ENCODE measurements at places on chromosomes 3 and 15. TPM values are rescaled to one million over a fixed set of nuclear protein-coding genes. Genes with fewer than 3 reads are reported as not detected.

FAM81A gene
- 4.2 TPM for total RNA-seq

LRRC31 gene
- total RNA-seq = not detected

DNA sequence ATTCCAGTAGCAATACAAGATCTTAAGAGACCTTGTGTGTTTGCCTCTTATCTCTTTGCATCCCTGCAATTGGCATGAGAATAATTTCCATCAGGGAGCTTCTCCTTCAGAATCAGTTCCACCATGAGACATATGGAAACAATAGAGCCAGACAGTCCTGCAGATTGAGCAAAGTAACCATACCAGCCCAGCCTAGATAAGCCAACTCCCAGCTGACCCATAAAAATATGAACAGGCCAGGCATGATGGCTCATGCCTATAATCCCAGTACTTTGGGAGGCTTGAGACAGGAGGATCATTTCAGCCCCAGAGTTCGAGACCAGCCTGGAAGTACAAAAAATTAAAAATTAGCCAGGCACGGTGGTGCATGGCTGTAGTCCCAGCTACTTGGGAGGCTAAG is 12.7 kb downstream of the CNTN3 start:
- no peak overlapping the region for H3K4me3 ChIP-seq
- peaks cover 2% of the 10 kb centered on the region for H3K27me3 ChIP-seq
- no peak for DNase-seq

DNA sequence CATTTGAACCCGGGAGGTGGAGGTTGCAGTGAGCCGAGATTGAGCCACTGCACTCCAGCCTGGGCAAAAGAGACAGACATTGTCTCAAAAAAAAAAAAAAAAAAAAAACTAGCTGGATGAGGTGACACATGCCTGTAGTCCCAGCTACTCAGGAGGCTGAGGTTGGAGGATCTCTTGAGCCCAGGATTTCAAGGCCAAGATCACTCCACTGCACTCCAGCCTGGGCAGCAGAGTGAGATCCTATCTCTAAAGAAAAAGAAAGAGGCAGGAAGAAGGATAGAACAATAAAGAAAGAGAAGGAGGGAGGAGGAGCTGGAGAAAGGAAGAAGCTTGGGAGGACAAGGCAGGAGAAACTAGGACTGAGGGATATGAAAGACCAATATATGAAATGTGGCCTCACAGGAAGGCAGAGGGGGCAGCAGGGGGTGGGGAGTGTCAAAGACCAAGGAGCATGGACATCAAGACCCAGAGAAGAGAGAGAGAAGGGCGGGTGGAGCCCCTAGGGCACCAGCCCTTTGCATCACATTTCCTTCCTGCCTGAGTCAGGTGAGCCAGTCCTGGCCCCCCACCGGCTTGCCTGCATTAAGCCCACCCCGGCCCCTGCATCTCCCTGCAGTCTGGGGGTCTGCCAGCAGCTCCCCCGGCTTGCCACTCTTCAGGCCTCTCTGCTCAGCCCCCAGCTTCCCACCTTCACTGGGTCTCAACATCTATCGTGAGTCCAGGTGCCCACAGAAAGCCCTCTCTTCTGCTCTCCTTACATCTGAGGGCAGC is 11.5 kb downstream of the IGDCC3 start:
- peaks cover 73% of the 10 kb centered on the region for H3K4me1 ChIP-seq
- no peaks in the 10 kb centered on the region for H3K27me3 ChIP-seq
- no peaks in the 10 kb centered on the region for H3K36me3 ChIP-seq

DNA sequence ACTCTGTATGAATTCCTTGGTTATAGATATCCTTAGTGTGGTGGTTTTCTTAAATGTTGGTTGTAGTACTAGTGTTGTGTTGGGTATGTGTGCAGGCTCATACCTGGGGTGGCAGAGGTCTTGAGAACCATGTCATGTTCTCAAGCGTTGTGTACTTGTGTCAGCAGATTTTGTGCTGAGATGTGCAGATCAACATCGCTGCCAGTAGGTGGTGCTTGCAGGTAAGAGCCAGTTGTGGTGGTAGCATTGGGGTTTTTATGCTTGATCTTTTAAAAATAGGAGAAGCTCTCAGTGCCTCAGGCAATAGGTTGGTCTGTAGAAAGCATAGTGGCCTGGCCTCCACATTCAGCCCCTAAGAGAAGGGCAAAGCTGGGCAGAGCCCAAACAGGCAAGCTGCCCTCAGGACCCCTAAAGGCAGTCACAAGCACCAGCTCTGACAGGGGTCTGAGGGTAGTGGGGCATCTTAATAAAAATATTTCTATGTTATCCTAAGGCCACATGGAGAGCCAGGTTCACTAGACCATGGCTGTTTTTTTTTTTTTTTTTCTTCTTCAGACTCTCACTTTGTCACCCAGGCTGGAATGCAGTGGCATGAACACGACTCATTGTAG is 164.0 kb downstream of the IL20RB start:
- no peak overlapping the region for H3K27ac ChIP-seq
- H3K36me3 ChIP-seq = no peaks in the 10 kb centered on the region
- H3K27me3 ChIP-seq = peaks cover 21% of the 10 kb centered on the region

LRRC2 gene
- total RNA-seq = 0.12 TPM

DNA sequence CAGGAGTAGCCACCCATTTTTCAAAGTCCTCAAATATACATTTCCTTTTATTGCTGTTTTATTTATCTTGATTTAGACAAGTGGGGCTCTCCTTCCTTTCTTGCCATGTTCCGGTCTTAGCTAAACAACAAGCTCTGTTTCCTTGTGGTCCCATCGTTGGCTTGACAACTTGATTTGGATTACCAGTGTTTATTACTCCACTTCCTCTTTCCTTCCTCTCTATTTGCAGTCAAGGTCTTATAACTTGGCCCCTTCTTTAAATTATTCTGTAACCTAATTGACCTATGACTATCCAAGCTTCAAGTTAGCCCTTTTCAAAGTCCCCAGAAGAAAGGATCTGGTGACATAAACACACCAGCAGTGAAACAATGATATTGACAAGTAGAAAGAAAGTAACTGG is 130.6 kb upstream of the STT3B start:
- H3K27ac ChIP-seq = no peak overlapping the region
- DNase-seq = no peak
- H3K27me3 ChIP-seq = no peaks in the 10 kb centered on the region
- H3K4me3 ChIP-seq = no peak overlapping the region

DNA sequence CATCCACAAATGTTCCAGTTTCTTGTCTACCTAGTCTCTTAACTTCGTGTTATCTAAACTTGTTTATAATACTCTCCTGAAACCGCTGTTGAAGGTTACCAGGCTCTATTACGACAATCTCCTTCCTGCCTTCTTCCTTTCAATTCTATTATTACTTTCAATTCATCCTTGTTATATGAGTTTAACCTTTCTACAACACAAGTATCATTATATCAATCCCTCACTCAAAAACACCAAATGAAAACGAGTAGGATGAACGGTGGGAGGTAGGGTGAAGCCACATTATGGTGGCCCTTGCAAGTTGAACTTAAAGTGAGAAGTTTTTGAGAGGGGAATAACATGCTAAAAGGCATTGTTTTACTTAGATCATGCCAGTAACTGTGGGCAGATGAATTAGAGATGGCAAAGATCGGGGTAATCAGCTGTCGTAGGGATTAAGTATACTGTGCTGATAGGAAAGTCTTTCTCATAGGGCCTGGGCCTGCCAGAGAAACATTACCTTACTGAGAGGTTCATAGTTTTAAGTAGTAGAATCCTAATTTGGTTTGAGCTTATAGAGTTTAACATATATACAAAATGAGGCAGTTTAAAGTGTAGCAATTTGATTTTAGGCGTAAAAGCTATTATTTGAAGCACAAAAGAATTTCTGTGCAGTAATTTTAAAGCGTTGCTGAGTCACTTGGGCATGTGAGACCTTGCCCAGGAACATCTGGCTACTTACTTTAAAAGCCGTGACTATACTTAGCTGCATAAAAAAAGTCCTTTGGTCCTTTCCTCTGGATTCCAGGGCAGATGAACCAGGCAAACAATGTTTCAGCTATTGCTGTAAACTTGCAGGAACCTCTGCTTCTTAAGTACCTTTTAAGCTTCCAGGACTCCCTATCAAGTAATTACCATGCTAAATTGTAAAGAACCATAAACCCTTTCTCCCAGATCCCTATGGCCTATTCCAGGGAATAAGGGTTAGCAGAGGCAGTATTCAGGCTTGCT is 3.3 kb upstream of the CEP97 start:
- no peak for DNase-seq
- no peaks in the 10 kb centered on the region for H3K27me3 ChIP-seq
- no peak overlapping the region for H3K27ac ChIP-seq
- H3K36me3 ChIP-seq = no peaks in the 10 kb centered on the region
- H3K4me1 ChIP-seq = peaks cover 16% of the 10 kb centered on the region

DNA sequence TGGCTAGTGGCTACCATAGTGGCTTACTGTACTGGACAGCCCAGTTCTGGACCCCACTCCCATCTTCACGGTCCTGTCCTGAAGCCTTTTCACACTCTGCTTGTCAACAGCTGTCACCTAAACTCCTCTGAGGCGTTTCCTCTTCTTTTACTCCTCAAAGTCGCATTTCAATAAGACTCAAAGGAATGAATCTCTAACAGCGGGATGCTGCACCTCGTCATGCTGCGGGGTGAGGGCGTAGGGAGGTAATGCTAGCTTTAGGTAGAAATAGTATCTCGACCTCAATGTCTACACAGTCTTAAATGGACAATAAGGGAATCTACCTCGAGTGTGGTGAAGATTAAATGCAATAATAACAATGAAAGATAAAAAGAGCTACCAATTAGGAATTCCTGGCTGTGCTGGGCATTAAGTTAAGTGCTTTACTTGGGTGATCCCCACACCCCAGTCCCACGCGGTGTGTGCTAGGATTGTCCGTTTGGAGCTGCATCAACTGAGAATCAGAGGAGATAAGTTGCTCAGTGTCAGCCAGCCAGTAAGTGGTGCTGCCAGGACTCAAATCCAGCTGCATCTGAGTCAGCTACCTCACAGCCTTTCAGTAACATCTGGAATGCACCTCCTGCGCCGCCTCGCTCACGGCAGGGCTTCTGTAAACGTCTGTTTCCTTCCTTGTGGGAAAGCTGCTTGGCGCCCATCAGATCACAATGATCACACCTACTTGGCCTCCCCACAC is 14.0 kb downstream of the PLA2G4D start:
- no peaks in the 10 kb centered on the region for H3K36me3 ChIP-seq
- no peak for DNase-seq
- peaks cover 7% of the 10 kb centered on the region for H3K4me1 ChIP-seq
- no peak overlapping the region for H3K27ac ChIP-seq
- no peak overlapping the region for H3K4me3 ChIP-seq

- H3K4me3 ChIP-seq = no peak overlapping the region
- peaks cover 5% of the 10 kb centered on the region for H3K36me3 ChIP-seq
- H3K4me1 ChIP-seq = no peaks in the 10 kb centered on the region
- no peak for DNase-seq
- H3K27me3 ChIP-seq = no peaks in the 10 kb centered on the region
Measured at GRCh38 chr3:58863206-58863605, 186.6 kb downstream of the CFAP20DC start.
